Bone marrow (tissue), 2 donors: ENCODE measurements at places on chromosomes 7 and 10.
A peak's percentile ranks its signal among the peaks of the same experiment; 100 is the strongest.

GRCh38 chr7:17971411-17971810, 31.1 kb upstream of the SNX13 start:
- no peak for DNase-seq

- peak; percentile 62 for DNase-seq
Measured at GRCh38 chr7:1028044-1028770, 16.1 kb upstream of the GPR146 start.

DNA sequence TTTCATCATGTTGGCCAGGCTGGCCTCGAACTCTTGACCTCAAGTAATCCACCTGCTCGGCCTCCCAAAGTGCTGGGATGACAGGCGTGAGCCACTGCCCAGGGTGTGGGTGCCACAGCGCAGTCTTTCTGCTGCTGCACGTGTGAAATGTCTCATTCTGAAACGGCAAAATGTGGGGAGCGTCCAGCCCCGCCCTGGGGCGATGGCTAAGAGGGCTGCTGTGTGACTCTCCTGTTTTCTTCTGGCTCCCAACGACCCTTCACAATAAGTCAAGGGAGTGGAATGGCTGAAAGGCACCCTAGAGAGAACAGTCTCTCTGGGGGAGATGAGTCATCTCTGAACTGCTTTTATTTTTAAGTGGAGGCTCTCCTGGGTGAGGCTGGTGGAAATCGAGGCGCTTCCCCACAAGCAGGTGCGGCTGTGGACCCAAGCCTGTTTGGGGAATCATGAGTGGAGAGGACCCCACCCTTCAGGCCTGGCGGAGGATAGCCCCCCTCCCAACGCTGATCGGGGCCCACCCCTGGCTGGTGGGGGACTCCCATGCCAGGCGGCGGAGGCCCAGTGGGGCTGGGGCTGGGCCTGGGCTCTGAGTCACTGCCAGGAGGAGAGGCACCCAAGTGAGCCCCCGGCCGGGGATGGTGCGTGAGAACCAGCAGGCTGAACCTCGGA, 18.0 kb downstream of the ADAP1 start:
- no peak for DNase-seq

DNA sequence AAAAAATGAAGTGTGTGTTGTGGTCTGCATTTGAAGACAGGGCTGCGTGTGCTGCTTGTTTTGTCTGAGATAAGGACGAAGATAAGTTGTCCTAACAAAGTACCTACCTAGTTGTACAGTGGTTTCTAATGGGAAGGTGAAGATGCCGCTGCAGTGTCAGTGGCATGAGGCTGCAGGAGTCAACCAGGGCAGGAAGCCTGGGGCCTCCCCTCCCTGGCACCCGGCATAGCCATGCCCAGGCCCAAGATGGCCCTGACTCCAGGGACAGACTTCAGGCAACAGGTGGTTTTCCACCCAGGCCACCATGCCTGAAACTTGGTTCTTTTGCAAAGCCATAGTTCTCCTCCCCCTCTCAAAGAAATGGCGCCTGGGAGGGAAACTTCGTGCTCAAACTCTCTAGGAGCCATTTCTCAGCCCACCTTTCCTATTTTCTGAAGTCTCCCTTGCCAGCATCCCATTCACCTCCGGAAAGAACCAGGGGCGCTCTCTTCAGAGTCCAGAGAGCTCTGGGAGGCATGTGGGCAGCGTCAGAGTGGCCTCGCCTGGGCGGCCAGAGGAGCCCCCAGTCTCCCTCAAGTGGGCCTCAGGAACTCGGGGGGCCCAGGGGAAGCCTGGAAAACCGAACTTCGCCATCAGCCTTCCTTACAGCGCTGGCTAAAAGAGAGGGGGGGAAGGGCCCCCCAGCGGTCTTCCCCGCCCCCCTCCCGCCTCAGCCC, 2.1 kb upstream of the KAT6B start:
- no peak for DNase-seq

DNA sequence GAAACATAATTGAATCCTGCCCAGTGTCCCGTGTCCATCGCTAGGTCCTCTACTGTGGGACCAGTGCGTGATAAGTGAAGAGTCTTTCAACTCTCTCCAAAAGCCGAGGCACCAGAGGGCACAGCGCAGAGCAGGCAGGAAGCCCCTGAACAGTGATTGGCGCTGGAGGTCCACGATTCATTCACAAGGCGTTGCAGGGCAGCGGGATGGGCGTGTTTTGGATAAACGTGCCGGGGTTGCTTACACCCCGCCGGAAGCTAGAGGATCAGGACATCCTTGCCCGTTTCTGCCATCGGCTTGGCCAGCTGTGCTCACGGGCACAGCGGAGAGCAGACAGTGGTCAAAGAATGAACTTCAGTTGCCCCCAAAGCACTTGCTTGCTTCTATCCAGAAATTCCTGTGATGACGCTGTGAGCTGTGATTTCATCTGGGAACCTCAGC, 86.0 kb upstream of the PFKP start:
- no peak for DNase-seq

DNA sequence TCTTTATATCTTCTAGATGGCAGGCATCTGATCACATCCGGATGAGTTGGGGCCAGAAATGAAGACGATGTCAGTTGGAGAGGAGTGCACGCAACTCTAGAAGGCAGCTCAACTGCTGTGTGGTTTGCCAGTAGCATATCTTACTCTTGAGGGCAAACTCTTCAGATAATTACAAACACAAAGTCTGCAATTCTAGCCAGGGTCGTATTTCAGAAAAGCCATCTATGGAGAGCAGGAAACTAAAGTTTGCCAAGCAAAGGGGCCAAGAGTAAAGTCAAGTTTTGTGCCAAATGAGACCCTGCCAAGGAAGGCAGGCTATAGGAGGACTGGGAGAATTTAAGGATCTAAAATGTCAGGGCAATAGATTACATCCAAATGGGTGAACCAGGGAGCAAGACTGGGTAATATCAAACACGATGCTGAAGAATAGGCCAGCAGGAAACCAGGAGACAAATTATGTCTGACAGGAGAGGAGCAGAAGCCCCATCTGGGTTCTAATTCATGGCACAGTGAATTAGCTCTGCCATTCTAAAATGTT, 312.5 kb upstream of the SEMA3C start:
- no peak for DNase-seq

- DNase-seq = no peak
Measured at GRCh38 chr7:104950754-104951153, 63.3 kb upstream of the KMT2E start.

GRCh38 chr10:29870522-29871044, 188.8 kb downstream of the JCAD start:
- no peak for DNase-seq

GRCh38 chr10:128622706-128623105, 496.5 kb upstream of the MKI67 start:
- DNase-seq = no peak
